AG09319 (cell line): ENCODE measurements at places on chromosomes 13 and 19.

DNA sequence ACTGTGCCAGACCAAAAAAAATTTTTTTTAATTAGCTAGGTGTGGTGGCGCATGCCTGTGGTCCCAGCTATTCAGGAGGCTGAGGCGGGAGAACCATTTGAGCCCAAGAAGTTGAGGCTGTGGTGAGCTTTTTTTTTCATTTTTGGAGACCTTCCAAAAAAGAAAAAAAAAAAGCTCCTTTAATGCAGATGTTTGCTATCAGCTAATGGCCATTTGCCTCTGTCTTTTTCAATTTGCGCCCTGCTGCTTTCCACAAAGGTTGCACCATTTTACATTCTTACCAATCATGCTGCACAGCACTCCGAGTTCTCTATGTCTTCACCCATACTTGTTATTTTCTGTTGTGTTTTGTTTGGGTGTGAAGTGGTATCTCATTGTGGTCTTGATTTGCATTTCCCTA is 15.6 kb upstream of the SMARCA4 start:
- no peak for DNase-seq

- no peak for DNase-seq
Measured at GRCh38 chr19:45423033-45423588, 606 bp downstream of the ERCC1 start.

DNA sequence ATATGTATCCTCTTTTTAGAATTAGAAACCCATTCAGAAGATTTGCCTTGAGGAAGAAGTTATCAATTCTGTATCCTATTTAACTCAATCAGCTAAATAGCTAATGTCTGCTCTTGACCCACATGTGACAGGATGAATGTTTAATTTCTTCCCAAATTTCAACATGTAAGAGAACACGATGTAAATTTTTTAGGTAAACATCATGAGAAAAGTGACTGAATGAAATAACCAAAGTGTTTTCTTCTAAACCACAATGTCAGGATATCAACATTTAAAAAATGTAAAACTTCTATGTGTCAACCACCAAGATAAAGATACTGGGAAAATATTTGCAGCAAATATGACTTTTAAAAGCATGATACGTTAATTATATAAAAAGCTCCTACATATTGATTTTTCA is 302.4 kb downstream of the DCT start:
- DNase-seq, result no peak

DNA sequence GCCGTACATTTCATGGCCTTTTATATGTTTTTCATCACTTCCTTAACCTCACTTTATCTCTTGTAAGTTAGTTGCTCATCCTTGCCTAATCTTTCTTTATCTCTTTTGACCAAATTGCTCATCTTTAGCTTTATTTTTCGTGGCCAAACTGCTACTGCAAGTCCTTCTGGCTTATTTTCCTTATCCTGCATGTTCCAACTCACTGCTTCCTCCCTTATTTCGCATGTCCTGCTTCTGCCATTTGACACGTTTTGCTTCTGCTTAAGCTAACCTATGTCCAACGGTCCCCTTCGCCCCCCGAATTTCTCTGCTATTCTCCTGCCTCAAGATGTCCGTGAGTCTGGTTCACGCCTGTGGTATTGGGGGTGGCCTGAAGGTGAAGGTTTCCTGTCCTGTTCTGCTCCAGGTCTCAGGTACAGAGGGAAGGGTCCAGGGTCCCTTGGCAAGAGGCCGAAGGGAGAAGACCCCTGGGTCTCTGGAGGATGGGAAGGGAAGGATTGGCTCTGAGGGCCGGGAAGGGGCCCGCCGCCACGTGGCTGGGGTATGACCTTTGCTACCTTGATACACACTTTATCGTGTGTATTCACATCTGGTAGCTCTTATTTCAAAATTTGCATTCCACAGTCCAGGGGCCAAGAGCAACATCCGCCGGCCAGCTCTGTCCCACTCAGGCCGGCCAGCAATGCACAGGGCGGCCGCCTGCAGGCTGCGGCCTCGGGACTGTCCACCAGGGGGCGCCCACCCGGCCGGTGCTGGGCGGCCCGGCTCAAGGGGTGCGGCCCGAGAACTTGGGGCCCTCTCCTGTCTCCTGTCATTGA is 2.9 kb upstream of the C19orf85 start:
- peak; percentile 77 for DNase-seq

- no peak for DNase-seq
Measured at GRCh38 chr13:49740870-49741269, 49.6 kb upstream of the EBPL start.

DNA sequence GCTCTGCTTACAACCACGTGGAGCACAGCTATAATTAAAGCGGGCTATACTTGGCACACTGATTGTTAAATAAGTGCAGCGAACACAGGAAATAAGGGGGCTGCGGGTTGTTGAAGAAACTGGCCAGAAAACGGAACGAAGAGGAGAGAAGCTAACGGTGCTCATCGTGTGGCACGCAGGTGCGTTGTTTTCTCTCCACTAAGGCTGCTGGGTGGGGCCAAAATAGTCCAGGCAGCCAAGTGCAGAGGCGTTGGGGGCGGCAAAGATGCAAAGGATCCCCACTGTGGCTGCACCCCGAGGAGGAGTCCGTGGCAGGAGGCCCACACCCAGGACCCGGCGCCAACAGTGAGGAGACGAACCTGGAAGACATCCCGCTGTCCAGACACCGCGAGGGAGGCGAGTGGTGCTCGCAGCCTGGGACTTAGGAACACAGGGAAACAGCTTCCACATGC is 8.1 kb upstream of the ARL11 start:
- no peak for DNase-seq

- no peak for DNase-seq
Measured at GRCh38 chr13:101714195-101714594, 261.7 kb downstream of the ITGBL1 start.

- no peak for DNase-seq
Measured at GRCh38 chr19:13807421-13808021, 12.3 kb downstream of the ZSWIM4 start.

DNA sequence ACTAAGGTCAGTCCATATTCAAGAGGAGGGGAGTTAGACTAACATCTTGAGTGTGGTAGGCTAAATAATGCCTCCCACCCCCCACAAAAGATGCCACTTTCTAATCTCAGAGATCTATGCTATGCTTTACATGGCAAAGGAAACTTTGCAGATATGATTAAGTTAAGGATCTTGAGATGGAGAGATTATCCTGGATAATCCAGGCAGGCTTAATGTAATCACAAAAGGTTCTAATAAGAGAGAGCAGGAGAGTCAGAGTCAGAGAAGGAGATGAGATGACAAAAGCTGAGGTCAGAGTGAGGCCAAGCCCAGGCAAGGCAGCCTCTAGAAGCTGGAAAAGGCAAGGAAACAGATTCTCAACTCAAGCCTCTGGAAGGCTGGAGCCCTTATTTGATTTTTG is 1011.6 kb downstream of the PCDH9 start:
- no peak for DNase-seq

- DNase-seq, result no peak
Measured at GRCh38 chr13:77919246-77919920, 752 bp upstream of the EDNRB start.

DNA sequence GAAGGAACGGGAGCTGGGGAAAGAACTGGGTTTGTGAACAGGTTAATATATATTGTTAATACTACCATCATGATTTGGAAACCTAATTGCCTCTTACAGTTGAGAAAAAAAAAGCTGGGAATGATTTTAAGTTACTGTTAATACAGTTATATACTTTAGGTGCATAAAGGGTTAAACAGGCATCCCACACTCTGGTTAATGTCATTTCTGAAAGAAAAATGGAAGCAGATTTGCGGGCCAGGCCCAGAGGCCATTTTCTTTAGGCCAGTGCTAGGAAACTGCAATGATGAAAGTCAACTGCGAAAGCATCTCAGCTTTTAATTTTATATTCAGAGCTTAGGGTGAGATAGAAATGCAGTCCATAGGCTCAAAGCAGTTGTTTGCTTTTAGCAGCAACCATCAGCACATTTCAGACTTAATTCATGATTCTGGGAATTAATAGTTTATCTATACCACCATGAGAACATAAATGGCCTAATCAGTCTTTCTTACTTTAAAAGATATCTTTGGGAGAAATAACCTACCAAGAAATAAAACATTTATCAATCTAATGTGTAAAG is 592.8 kb downstream of the GPC6 start:
- DNase-seq, result no peak

DNA sequence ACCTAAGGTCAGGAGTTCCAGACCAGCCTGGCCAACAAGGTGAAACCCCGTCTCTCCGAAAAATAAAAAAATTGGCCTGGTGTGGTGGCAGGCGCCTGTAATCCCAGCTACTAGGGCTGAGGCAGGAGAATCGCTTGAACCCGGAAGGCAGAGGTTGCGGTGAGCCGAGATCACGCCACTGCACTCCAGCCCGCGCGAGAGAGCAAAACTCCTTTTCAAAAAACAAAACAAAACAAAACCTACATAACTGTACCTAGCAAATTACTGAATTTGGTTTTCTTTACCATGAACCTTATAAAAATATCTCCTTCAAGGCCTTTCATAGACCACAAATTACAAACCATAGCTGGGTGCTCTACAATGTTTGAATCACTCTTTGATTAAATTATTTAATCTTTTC is 760 bp downstream of the ZNF91 start:
- no peak for DNase-seq

DNA sequence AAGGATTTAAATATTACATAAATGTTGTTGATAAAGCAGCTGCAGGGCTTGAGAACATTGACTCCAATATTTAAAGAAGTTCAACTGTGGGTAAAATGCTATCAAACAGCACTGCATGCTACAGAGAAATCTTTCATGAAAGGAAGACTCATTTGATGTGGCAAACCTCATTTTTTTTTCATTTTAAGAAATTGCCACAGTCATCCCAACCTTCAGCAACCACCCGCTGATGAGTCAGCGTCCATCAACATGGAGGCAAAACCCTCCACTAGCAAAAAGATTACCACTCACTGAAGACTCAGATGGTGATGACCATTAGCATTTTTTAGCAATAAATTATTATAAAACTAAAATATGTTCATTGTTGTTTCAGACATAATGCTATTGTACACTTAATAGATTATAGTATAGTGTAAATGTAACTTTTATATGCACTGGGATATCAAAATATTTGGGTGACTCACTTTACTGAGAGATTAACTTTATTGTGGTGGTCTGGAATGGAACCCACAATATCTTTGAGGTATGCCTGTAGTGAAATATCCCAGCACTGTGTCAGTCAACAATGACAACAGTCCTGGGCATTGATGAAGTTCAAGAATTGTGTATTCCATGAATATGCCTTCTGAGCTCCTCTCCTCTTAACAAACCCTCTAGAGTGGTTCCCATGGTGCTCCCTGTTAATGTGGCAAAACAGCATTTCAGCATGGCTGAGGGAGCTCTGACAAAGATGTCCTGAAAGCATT is 52.4 kb upstream of the SOX21 start:
- DNase-seq, result no peak

- DNase-seq, result no peak
Measured at GRCh38 chr19:18475004-18475453, 37.1 kb upstream of the ISYNA1 start.

- no peak for DNase-seq
Measured at GRCh38 chr13:30017880-30018279, 167.5 kb upstream of the UBL3 start.

DNA sequence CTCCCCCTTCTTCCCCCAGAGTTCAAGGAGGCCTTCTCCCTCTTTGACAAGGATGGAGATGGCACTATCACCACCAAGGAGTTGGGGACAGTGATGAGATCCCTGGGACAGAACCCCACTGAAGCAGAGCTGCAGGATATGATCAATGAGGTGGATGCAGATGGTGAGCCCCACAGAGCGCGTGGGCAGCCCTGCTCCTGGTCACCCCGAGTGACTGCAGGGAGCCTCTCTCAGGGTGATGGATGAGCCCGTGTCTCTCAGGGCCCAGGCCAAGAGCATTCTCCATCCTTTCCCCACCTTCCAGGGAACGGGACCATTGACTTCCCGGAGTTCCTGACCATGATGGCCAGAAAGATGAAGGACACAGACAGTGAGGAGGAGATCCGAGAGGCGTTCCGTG is 7.0 kb downstream of the CALM3 start:
- no peak for DNase-seq

DNA sequence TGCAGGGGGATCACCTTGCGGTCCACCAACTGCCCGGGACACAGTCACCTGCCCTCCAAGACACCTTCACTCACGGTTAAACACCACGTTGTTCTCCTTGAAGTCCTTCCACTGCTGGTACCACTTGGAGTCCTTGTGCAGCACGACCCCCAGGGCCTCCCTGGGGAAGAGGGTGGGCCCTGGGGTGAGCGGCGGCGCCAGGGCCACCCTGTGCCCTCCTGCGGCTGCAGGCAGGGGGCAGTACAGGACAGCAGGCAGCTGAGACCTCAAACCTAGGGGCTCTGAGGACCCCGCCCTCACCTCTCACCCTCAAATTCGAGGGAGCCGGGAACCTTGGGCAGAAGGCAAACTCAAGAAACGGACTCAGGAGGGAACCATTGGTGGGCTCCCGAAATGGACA is 7.5 kb upstream of the CTXN1 start:
- no peak for DNase-seq

DNA sequence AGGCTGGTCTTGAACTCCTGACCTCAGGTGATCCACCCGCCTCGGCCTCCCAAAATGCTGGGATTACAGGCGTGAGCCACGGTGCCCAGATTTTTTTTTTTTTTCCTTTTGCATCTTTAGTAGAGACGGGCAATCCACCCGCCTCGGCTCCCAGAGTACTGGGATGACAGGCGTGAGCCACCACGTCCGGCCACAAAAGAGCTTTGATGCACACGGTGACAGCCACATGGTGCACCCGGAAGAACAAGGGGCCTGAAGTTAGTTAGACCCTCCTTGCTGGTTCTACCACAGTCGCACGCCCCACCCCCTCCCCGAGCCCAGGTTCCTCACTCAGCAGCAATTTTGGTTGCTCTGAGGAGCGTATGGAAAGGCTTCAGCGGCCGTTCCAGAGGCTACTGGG is 54.2 kb upstream of the USE1 start:
- DNase-seq, result no peak

- DNase-seq, result no peak
Measured at GRCh38 chr13:49980266-49980665, 16.6 kb upstream of the TRIM13 start.

DNA sequence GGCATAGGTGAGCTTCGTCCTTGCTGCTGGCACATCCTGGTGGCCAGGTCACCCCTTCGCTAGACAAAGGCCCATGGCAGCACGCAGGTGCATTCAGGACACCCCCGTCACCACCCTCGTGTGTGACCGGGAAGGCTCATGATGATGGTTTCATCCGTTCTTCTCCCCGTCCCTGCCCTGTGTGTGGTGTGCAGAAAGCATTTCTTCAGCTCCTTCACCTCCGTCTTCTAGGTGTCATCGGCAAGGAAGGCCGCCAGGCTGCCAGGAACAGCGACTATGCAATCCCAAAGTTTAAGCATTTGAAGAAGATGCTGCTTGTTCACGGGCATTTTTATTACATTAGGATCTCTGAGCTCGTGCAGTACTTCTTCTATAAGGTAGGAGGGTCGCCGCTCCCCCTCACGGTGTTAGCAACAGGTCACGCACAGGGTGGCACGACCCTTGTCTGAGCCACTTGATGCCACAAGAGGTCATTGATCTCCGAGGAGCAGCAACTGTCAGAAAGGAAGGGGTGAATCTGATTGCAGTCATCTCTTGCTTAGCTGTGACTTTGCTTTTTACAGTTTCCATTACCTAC is 111.0 kb upstream of the MCF2L start:
- no peak for DNase-seq
